GM03348 (cell line): ENCODE measurements at places on chromosomes 5 and 9.

- no peak for DNase-seq
Measured at GRCh38 chr5:71569748-71570509, 17.2 kb upstream of the MCCC2 start.

- DNase-seq, result no peak
Measured at GRCh38 chr5:141867139-141867538, 11.1 kb downstream of the PCDH1 start.

- no peak for DNase-seq
Measured at GRCh38 chr5:56286015-56286884, 53.1 kb upstream of the ANKRD55 start.

GRCh38 chr5:1047332-1047965 lies 38.8 kb downstream of the NKD2 start:
- no peak for DNase-seq

DNA sequence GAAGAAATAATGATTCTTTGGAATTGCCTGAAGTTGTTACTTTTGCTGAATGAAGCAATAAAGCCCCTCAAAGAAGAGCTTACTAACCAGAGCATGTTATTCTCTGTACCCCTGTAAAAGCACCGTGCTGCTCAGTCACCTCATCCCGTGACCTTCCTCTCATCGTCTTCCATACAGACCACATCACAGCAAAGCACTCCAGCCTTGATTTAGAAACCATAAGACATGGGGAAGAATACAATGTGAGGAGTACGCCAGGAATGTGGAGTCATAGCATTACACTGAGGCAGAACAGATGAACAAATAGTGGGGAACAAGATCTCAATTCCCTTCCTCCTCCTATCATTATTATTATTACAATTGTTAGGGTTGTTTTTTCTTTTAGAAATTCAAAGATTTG lies 49.1 kb downstream of the ERAP1 start:
- DNase-seq, result peak; percentile 8

GRCh38 chr5:8138884-8139283 lies 269.9 kb downstream of the MTRR start:
- DNase-seq, result no peak

DNA sequence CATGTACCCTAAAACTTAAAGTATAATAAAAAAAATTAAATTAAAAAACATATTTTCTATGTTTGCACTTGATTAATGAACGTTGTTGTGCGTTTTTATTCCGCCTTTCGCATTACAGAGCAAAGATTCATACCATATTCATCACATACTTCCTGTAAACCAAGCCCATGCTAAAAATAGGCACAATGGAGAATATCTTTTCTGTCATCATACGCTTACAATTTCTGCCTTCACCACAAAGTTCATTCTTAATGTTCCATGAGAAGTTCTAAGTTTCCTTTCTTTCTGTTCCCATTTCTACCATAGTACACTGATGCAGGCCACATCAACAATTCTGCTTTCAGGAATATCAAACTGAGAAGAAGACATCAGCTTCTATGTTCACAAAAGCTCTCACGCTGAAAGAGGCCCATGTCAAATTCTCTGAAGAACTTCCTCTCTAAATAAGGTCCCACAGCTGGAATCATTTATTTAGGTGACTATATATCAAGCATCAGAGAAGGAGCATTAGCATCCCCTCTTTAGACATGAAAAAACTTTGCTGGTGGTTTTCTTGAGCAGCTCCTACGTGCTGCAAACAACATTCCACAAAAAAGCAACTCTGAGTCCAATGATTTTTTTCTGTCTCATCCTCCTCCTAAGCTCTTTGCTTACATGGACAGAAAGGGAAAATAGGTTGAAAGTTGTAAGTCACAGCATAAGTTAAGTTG lies 456.4 kb downstream of the CDH10 start:
- DNase-seq, result peak; percentile 36

DNA sequence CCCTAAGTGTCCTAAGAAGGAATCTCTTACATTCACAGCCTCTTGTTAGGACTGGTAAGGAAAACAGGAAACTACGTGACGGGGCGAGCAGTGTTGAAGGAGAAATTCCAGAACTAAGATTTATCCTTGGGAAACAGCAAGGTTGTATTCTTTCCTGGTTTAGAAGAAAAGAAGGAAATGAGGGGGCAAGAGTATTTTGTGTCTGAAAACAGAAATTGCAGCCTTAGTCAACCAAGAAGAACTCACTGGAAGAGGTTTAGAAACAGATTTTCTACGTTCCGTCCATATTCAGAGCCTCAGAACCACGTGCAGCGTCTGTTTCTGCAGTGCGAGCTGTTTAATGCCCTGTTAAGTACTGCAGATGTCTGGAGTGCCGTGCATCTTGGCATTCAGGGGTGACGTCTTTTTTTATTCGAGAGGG lies 75.2 kb downstream of the GOLPH3 start:
- DNase-seq, result no peak
